Liver (tissue), 10 donors: ENCODE measurements at places on chromosomes 5 and 9. TPM values are rescaled to one million over a fixed set of nuclear protein-coding genes. Genes with fewer than 3 reads are reported as not detected.

GRCh38 chr5:142753116-142753631, 17.0 kb upstream of the ARHGAP26 start:
- no peaks in the 10 kb centered on the region for H3K36me3 ChIP-seq
- H3K4me3 ChIP-seq = no peak overlapping the region
- H3K27ac ChIP-seq = no peak overlapping the region
- no peaks in the 10 kb centered on the region for H3K27me3 ChIP-seq
- H3K4me1 ChIP-seq = peaks cover 8% of the 10 kb centered on the region

RGS7BP gene
- 1.9 TPM for total RNA-seq

GRCh38 chr9:104961238-104961637, 33.3 kb upstream of the ABCA1 start:
- H3K4me1 ChIP-seq = no peaks in the 10 kb centered on the region
- no peak overlapping the region for H3K4me3 ChIP-seq
- H3K27ac ChIP-seq = no peak overlapping the region

FOXD1 gene
- total RNA-seq = not detected

DNA sequence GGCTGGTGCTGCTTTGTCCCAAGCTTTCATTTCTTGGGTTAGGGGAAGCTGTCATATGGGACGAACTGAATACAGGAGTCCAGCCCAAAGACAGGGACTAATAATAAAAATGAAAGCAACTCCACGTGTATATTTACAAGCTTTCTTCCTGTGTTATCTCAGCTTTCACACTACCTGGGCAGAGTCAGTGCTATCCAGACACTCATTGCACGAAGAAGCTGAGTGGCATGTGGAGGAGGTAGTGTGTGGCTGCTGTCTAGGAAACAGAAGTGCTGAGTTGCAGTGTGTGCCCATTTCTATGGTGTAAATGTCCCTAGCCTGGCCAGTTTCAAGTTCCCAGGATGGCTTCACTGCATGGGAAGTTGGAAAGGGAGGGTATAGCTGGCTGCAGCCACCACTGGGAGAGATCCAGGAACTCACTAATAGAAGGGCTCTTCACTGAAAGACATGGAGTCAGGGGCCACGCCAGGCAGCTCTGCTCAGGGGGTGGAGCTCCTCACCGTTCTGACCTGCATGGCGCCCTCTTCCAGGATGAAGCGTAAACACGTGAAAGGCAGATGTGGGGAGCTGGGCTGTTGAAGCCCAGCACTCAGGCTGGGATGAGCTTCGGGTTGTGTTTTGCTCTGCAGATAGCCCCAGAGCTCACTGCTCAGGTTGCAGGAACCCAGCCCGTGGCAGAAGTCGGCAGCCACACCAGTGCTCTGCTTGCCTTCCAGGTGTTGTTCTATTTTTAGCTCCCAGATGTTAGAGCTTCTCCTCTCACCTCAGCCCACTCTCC, 116.9 kb downstream of the IRX2 start:
- H3K36me3 ChIP-seq = no peaks in the 10 kb centered on the region
- H3K27me3 ChIP-seq = peaks cover 2% of the 10 kb centered on the region
- no peak overlapping the region for H3K4me3 ChIP-seq
- DNase-seq = no peak
- no peaks in the 10 kb centered on the region for H3K4me1 ChIP-seq

DNA sequence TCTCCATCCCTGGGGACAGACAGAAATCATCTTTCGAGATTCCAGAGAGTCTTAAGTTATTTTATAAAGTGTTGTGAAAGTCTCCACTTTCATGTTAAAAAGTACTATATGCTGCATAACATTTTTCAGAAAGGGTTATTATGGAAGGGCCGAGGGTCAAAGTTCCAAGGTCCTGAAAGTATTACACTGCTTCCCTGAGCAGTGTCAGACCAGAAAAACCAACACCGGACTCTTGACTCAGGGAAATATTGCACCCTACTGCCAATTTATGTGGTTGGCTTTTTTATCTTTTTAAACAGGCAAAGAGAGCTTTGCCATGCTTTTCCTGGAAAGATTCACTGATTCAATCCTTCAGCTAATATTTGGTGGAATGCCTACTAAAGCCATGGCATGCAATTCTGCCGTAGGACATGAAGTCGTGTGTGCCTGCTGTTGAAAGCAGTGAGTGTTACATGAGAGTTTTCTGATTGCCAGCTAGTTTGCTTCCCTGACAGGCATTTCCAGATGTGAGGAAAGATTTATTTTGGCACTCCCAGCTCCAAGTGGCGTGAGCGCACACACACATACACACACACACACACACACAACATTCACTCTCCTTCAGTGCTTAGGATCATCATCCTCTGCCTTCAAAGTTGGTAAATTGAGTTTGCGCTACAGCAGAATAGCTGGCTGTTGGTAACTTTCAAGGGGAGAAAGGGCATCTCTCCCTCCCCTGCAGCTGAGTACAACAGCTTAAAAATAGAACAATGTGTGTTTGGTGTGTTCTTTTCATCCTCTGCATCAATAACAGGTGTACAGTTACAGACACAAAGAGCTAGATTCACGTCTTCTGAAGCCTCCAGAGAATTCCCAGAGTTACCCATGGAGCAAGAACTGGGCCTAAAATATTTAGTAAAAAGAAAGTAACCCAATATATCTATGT, 45.6 kb downstream of the SLC1A3 start:
- peaks cover 3% of the 10 kb centered on the region for H3K4me1 ChIP-seq
- H3K27ac ChIP-seq = no peak overlapping the region
- H3K4me3 ChIP-seq = no peak overlapping the region
- no peaks in the 10 kb centered on the region for H3K27me3 ChIP-seq
- H3K36me3 ChIP-seq = no peaks in the 10 kb centered on the region
- no peak for DNase-seq

DNA sequence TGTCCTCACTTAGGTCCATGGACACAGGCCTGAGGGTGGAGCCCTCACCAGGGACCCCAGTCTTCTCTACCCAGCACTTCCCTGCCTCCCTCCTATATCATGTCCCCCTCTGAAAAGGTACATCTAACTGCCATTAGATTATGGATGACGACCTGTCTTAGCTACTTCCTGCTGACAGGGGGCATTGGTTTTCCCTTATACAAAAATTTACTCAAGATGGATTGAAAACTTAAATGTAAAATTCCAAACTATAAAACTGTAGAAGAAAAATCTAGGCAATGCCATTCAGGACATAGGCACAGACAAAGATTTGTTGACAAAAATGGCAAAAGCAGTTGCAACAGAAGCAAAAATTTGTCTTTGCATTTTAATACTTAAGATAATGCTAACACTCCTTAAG, 623.2 kb upstream of the FAM174A start:
- H3K27ac ChIP-seq = no peak overlapping the region
- no peak overlapping the region for H3K4me3 ChIP-seq
- no peaks in the 10 kb centered on the region for H3K27me3 ChIP-seq
- no peak for DNase-seq
- H3K36me3 ChIP-seq = no peaks in the 10 kb centered on the region
- no peaks in the 10 kb centered on the region for H3K4me1 ChIP-seq

GRCh38 chr5:10301842-10302610, 5.7 kb downstream of the CMBL start:
- H3K4me1 ChIP-seq = peaks cover 60% of the 10 kb centered on the region
- peak overlapping the region; percentile 8 for H3K4me3 ChIP-seq
- H3K27ac ChIP-seq = peak overlapping the region; percentile 89
- H3K27me3 ChIP-seq = no peaks in the 10 kb centered on the region
- DNase-seq = no peak

DNA sequence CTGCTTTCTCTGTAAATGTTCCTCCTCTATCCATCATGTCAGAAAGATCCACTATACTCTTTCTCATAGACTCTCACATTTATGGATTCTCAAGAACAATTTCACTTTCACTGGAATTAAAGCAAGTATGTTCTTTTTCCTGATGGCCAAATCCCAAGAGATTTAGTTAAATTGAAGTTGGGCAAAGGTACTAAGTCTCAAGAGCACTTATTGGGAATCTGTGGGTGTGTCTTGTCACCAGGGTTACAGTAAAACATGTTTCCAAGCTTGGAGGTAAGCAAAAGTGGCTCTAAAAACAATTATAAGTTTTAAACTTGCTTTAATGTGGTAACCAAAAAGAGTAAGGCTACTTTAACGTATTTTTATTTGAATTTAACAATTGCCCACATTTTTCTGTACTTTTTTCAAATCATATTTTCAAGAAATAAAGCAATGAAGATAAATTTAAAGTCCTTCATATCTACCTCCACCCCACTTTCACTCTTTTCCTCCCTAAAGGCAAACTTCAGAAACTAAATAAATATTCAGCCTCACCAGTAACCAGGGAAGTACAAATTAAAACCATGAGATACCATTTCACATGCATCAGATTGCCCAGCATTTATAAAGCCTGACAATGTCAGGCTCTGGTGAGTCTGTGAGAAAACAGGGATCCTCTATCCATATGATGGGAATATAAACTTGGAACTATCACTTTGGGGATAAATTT, 387.4 kb downstream of the CETN3 start:
- no peaks in the 10 kb centered on the region for H3K36me3 ChIP-seq
- H3K27me3 ChIP-seq = no peaks in the 10 kb centered on the region
- no peak overlapping the region for H3K4me3 ChIP-seq
- no peak overlapping the region for H3K27ac ChIP-seq
- no peak for DNase-seq

- peaks cover 48% of the 10 kb centered on the region for H3K4me1 ChIP-seq
- H3K27ac ChIP-seq = peak overlapping the region; percentile 38
- H3K36me3 ChIP-seq = no peaks in the 10 kb centered on the region
- no peaks in the 10 kb centered on the region for H3K27me3 ChIP-seq
- no peak overlapping the region for H3K4me3 ChIP-seq
These were observed 29.2 kb downstream of the RUSC2 start for GRCh38 chr9:35518981-35519679.

GRCh38 chr5:5103245-5103644, 36.9 kb upstream of the ADAMTS16 start:
- H3K36me3 ChIP-seq = no peaks in the 10 kb centered on the region
- no peak for DNase-seq
- no peaks in the 10 kb centered on the region for H3K4me1 ChIP-seq
- no peak overlapping the region for H3K27ac ChIP-seq
- H3K27me3 ChIP-seq = no peaks in the 10 kb centered on the region
- H3K4me3 ChIP-seq = no peak overlapping the region

DNA sequence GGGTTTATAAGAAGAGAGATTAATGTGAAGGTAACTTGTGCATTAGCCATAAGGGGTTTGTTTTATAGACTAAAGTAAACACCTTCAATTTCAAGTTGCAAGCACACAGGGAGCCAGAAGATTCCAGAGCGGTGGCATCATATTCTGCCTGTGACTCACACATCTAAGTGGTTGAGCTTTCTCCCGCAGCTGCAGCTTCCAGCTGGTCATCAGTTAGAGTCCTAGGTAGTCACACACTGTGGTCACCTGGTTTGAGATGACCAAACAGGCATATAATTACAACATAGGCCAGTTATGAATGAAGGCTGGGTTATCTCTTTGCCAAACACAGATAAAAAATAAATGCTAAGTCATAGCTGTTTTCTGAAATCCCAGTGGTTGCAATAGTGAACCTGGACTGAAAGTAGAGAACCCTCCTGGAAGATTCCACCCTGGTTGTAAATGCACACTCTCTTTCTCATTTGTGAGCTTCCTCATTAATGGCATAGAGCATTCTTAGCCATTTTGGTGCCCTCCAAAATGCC, 171.3 kb downstream of the GDNF start:
- no peak for DNase-seq
- no peak overlapping the region for H3K27ac ChIP-seq
- H3K4me1 ChIP-seq = peaks cover under 1% of the 10 kb centered on the region
- no peaks in the 10 kb centered on the region for H3K36me3 ChIP-seq

GRCh38 chr9:94110821-94111252, 26.6 kb downstream of the PTPDC1 start:
- no peaks in the 10 kb centered on the region for H3K27me3 ChIP-seq
- H3K36me3 ChIP-seq = no peaks in the 10 kb centered on the region
- no peak overlapping the region for H3K27ac ChIP-seq
- no peak for DNase-seq
- H3K4me1 ChIP-seq = no peaks in the 10 kb centered on the region

DNA sequence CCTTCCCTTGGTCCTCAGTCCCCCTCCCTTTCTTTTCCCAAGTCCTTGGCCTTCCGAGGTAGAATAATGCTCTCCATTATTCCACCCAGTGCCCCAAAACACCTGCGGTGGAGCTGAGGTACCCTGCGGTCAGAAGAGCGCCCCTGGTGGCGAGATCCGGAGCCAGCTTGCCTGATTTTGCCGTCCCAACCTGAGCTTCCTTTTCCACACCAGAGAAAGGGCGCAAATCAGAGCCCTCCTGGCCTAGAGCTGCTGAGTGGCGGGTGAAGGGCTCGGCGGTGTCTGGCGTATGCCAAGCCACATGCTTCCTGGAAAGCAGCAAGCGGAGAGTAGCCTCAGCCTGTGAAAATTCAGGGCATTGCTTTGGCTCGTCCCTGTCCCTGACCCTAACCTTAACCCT, 21.1 kb upstream of the CARTPT start:
- H3K27ac ChIP-seq = no peak overlapping the region
- no peaks in the 10 kb centered on the region for H3K36me3 ChIP-seq
- no peaks in the 10 kb centered on the region for H3K4me1 ChIP-seq
- H3K27me3 ChIP-seq = no peaks in the 10 kb centered on the region

DNA sequence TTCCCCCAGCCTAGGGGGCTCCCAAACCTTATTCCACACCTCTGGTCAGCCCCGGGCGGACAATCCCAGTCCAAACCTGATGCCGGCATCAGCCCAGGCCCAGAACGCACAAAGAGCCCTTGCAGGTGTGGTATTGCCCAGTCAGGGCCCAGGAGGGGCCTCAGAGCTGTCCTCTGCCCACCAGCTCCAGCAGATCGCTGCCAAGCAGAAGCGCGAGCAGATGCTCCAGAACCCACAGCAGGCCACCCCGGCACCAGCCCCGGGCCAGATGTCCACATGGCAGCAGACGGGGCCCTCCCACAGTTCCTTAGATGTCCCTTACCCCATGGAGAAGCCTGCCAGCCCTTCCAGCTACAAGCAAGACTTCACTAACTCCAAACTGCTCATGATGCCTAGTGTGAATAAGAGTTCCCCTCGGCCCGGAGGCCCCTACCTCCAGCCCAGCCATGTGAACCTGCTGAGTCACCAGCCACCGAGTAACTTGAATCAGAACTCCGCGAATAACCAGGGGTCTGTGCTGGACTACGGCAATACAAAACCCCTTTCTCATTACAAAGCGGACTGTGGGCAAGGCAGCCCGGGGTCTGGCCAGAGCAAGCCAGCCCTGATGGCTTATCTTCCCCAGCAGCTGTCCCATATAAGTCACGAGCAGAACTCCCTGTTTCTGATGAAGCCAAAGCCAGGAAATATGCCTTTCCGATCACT, 27.6 kb upstream of the LTC4S start:
- peaks cover 24% of the 10 kb centered on the region for H3K4me1 ChIP-seq
- peaks cover 22% of the 10 kb centered on the region for H3K36me3 ChIP-seq
- peak overlapping the region; percentile 61 for H3K27ac ChIP-seq
- no peak overlapping the region for H3K4me3 ChIP-seq
- DNase-seq = no peak

MOB3B gene
- total RNA-seq = 1.1 TPM

DNA sequence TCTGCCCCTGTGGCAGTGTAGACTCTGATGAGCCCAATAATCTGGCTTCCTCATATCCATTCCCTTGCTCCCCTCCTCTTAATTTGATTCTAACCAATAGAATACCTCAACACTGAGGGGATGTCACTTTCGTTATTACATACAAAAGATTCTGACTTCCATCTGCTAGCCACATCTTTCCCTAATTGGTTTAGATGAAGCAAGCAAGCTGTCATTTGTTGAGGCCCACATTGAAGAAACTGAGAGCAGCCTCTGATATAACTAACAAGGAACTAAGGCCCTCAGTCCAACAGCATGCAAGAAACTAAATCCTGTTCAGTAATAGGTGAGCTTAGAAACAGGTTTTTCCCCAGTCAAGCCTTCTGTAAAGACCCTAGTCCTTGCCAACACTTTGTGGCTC, 5.8 kb downstream of the ADAMTS6 start:
- no peak overlapping the region for H3K4me3 ChIP-seq
- H3K27ac ChIP-seq = no peak overlapping the region
- H3K4me1 ChIP-seq = peaks cover 6% of the 10 kb centered on the region
- H3K27me3 ChIP-seq = no peaks in the 10 kb centered on the region
